ENCODE measurements at places on chromosomes 1 and 21. TPM values are rescaled to one million over a fixed set of nuclear protein-coding genes. Genes with fewer than 3 reads are reported as not detected.

- H3K27ac ChIP-seq: no peak within 1 kb of the TSS
- H3K4me3 ChIP-seq: peak within 1 kb of the TSS; percentile 83
- peaks cover 11% of the 10 kb centered on the region for H3K4me1 ChIP-seq
- peaks cover 4% of the 10 kb centered on the region for H3K27me3 ChIP-seq
- DNase-seq: peak; percentile 37
Observed at GRCh38 chr1:966135-966703, at the start of gene PLEKHN1. TSS of gene PLEKHN1 (plus strand) at chr1:966482. CDS start at chr1:966532, 50 bp downstream.

DNA sequence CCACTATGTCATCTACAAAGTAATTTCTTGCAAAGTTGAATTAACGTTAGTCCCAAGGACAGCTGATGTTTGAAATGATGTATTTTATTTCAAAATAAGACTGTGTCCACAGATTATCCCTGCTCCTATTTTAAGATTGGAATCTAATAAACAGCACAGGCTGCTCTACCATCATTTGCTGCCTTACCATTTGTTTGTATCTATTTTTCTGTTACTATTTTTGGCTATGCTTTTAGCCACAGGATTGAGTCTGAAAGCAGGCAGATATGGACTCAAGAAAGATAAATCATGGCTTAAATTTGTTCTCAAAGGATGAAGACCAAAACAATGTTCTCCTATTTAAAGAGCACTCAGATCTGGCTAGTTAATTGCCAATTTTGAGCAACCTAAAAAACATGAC lies 105.3 kb downstream of the RGS2 start:
- no peak for DNase-seq
- H3K27me3 ChIP-seq: no peaks in the 10 kb centered on the region
- H3K4me1 ChIP-seq: no peaks in the 10 kb centered on the region

GRCh38 chr1:184648856-184649201 lies 105.8 kb downstream of the EDEM3 start:
- no peak overlapping the region for H3K27ac ChIP-seq
- no peaks in the 10 kb centered on the region for H3K4me1 ChIP-seq
- H3K36me3 ChIP-seq: no peaks in the 10 kb centered on the region
- H3K4me3 ChIP-seq: no peak overlapping the region
- DNase-seq: no peak
- peaks cover 5% of the 10 kb centered on the region for H3K27me3 ChIP-seq

FABP3 gene
- total RNA-seq: 0.49 TPM
